Occipital lobe (tissue), 3 donors: ENCODE measurements at places on chromosomes 3 and 15.

DNA sequence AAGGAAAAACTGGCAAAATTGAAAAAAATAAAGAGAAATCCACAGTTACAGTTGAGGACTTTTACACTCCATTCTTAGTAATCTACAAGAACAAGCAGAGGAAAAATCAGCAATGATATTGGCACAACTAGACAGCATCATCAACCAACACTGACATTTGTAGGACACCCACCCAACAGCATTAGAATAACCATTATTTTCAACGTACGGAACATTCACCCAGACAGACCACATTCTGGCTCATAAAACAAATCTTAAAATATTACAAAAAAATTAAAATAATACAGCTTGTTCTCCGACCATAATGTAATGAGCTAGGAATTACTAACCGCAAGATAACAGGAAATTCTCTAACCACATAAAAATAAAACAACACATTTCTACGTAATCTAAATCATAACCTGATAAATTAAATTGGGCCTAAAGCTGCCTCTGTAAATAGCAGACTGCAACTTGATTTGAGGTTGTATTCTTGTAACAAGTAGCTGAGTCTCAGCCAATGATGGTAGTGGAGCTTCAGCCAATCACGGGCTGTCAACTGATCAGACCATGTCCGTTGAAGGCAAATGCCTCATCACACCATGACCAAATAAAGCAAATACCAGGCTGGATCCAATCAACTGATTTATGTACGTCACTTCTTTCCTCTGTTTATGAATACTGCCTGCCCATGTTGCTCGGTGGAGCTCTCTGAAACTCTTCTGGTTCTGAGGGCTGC, 9.2 kb downstream of the PLSCR4 start:
- DNase-seq, result no peak

- no peak for DNase-seq
These were observed 3.5 kb downstream of the MECOM start for GRCh38 chr3:169659820-169660674.

DNA sequence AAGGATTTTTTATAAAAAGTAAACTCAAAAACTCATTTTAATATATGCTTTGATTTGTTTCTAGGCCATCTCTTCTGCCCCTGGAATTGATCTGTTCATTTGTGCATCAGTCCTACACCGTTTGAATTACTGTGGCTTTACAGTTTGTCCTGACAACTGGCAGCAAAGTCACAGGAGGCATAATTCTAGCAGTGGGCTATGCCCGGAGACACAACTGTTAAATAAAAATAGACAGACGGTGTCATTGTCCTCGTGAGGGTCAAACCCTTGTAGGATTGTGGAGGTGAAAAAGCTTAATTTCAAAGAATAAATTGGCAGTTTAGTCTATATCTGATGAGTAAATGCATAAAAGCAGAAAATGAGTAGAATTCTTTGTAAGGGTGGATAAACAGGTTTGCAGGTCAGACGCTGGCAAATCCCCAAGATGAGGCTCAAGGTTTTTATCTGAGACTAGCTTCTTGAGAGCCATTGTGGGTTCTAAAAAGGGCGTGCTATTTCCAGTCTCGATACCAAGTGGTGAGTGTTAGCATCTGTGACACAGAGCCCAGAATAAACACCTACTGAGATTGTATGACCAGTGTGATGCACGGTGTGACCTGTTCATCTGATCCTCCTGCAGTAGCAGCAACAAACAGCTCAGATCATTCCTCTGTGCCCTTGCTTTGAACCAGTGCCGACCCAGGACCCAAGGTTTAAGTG, 51.5 kb upstream of the SLCO3A1 start:
- DNase-seq, result no peak

GRCh38 chr15:88115486-88116152, 140.9 kb downstream of the NTRK3 start:
- no peak for DNase-seq

GRCh38 chr3:129282727-129283327, 4.2 kb downstream of the HMCES start:
- DNase-seq, result no peak

GRCh38 chr3:31918179-31919150, 62.6 kb downstream of the OSBPL10 start:
- DNase-seq, result no peak

GRCh38 chr3:191529992-191530391, 69.0 kb downstream of the PYDC2 start:
- DNase-seq, result no peak

DNA sequence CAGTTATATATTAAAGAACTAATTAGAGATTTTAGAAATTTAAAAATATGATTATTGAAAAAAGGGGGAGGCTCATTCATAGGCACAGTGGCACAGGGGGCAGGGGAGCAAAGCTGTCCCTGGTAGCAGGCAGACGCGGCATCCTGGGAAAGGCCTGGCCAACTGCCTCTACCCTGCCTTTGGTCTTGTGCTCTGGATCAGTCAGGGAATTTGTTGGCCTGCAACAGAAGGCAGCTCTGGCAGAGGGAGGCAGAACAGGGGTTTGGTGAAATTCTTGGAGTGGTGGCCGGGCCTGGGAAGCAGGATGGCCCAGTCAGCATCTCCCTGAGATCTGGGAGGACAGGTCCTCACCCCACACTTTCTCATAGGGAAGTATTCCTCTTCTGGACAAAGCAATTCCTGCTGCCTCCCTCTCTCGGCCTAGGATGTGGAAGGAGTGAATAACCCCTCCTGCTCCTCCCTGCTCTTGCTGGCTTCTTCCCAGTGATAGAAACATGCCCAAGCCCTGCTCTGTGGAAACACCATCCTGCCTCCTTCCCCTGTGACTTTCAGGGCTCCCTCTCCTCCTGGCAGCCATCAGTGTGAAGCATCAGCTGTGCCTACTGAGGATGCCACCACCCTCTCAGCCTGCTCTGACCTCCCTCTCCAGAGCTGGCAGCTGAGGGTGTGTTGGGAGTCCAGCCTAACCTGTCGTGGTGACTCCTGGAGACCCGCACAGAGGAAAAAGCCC, 26.9 kb downstream of the PRR20G start:
- no peak for DNase-seq

- DNase-seq, result no peak
These were observed 27.7 kb downstream of the C15orf39 start for GRCh38 chr15:75229191-75230015.

DNA sequence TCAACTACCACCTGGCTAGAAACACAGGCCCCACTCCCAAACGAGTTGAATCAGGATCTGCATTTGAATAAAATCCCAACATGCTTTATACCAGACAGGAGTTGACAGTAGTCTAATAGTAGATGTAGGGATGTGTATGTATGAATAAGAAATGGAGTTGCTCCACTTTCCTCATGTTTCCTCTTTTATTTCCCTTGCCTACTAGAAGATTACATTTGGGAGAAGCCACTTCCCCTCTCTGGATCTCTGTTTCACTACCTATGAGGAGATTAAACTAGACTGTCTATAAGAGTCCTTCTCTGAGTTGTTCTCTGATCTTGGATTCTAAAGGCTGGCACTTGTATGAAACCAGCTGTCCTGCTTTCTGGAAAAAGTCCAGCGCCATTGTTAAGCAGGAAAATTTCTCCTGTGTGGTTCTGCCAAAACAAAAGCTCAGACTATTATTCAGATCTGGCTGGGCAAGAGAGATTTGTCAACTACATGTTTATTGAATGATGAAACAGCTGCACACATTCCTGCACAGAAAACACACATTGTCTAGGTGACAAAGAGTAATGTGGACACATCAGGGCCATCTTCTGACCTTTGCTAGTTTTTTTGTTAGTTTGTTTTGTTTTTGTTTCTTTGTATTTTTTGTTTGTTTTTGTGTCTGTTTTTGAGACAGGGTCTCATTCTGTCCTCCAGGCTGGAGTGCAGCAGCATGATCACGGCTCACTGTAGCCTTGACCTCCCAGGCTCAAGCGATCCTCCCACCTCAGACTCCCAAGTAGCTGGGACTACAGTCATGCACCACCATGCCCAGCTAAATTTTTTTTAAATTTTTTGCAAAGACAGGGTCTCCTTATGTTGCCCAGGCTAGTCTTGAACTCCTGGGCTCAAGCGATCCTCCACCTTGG, 29.9 kb downstream of the ACP3 start:
- peak; percentile 33 for DNase-seq

- DNase-seq, result no peak
These were observed 292.5 kb downstream of the MCTP2 start for GRCh38 chr15:94523873-94524272.

DNA sequence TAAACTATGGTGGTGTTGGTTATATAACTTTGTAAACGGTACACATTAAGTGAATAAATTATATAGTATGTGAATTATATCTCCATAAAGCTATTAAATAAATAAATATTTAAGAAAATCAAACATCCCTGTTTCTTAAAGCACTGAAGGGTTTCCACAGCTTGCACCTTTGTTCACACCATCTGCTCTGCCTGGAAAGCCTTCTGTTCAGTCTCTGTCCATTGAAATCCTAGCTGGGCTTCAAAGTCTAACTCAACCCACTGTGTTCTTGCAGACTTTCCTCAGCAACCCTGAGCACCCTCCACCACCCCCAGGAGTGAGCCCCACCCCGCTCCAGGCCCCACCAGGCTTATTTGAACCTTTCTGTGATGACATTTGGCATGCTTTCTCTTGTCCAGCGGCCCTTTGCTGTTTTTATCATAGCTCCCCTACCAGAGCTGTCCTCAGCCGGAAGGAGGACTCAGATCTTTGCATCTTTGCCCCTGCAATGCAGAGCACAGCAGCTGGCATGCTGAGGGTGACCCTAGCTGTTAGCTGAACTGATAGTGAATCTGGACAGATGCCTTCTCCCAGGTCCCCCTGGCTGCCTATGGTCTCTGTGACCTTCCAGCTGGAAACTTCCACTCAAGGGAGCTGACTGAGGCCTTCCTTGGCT, 105.2 kb downstream of the DAPK2 start:
- no peak for DNase-seq

GRCh38 chr3:7684182-7684715, 817.4 kb upstream of the LMCD1 start:
- DNase-seq, result no peak

DNA sequence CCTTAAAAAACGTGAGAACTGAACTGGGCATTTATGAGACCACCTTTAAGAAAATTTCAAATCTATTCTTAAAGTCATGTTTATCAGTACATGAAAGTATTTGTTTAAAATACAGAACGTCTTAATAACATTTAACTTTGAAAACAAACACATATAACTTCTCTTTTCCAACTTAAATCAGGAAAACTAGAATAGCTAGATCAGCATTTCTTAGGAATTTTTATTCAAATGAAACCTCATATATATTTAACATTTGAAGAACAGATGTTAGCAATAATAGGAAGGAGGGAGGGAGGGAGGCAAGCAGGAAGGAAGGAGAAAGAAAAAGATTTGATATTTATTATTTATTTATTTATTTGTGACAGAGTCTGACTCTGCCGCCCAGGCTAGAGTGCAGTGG, 120.2 kb downstream of the NR1I2 start:
- no peak for DNase-seq

- DNase-seq, result no peak
These were observed 239.9 kb upstream of the ATP10A start for GRCh38 chr15:26103002-26103404.

- DNase-seq, result no peak
These were observed 12.2 kb downstream of the SLTM start for GRCh38 chr15:58921267-58921790.

GRCh38 chr3:13316603-13317002, 103.5 kb downstream of the NUP210 start:
- peak; percentile 29 for DNase-seq

DNA sequence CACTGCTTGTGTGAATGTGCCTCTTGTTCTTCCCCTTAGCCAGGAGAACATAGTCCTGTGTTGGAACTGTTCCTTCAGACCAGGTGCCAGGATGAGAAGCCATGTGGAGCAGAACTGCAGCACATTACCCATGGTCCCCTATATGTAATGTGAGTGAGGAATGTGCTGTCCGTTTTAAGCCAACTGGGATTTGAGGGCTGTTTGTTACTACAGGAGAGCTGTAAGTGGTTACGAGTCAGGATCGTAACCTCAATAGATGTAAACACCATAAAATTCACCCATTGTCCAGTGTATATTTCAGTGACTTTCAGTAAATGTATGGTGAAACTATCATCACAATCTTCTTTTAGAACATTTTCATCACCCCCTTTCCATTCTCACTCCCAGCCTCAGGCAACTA, 10.1 kb upstream of the SCAP start:
- DNase-seq, result no peak

DNA sequence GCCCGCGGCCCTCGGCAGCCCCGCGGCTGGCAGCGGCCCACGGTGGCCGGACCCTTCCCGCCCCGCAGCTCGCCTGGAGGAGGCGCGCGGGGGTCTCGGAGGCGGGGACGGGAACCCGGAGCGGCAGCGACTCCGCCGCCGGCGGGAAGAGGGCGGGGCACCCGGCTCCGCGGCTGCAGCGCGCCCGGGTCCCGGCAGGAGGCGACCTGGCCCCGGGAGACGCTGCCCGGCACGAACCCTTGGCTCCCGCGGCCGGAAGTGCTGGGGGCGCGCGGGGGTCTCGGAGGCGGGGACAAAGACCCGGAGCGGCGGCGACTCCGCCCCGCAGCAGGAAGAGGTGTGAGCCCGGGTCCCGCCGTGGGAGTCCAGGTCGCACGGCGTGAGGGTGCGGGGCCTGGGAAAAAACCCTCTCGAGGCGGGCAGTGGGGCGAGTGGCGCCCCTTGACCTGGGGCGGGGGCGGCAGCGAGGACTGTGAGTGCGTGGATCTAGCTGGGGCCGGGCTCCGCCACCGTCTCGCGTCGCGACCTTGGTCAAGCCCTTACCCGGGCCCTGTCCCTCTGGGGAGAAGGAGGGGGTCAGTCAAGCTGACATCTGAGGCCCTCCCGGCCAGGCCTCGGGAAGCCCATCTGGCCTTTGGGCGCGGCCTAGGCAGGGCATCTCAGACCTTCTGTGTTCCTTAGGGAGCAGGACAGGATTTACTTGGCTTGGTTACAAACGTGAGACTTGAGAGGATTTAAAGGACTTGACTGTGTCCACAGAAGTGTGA, at the start of gene CIB2:
TSS of gene CIB2 (minus strand) at position 151 of the 767 bp plus-strand sequence. CDS start 230 bp downstream, outside the sequence.
- DNase-seq, result peak; percentile 28

GRCh38 chr15:27694506-27695087, 404.5 kb downstream of the OCA2 start:
- no peak for DNase-seq

DNA sequence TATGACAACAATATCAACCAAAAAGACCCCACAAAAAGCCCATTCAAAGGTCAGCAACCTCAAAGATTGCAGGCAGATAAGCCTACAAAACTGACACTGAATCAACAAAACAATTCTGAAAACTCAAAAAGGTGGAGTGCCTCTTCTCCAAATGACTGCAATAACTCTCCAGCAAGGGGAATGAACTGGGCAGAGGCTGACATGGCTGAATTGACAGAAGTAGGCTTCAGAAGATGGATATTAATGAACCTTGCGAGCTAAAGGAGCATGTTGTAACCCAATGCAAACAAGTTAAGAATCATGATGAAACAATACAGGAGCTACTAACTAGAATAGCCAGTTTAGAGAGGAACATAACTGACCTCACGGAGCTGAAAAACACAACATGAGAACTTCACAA, 20.4 kb upstream of the SLC25A38 start:
- DNase-seq, result no peak

GRCh38 chr15:72199721-72200212, 2.2 kb upstream of the GRAMD2A start:
- DNase-seq, result peak; percentile 36

- DNase-seq, result no peak
These were observed 18.6 kb upstream of the MYZAP start for GRCh38 chr15:57573151-57573550.

GRCh38 chr15:74624020-74624602, 8.5 kb downstream of the CLK3 start:
- DNase-seq, result no peak
